MG63 (cell line): ENCODE measurements at places on chromosomes 1 and 21.
A peak's percentile ranks its signal among the peaks of the same experiment; 100 is the strongest.

- DNase-seq, result no peak
These were observed 139.1 kb downstream of the BRINP2 start for GRCh38 chr1:177309880-177310279.

DNA sequence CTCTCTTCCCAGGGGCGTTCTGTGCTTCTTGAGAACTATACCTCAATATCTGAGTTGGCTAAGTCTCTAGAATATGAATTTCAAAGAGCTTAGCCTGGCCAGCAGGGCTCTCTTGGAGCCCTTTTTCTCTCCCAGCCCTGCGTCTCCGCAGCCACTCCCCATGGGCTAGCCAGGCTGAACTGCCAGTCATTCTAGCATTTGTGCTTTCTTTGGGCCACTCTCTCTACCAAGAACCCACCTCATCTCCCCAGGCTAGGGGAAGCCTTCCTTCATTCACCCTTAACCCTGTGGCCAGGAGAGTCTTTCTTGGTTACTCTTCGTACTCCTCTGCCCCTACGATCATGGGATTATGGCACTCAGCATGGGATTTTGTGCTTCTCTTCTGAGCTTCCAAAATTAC, 18.2 kb downstream of the ABCG1 start:
- no peak for DNase-seq

DNA sequence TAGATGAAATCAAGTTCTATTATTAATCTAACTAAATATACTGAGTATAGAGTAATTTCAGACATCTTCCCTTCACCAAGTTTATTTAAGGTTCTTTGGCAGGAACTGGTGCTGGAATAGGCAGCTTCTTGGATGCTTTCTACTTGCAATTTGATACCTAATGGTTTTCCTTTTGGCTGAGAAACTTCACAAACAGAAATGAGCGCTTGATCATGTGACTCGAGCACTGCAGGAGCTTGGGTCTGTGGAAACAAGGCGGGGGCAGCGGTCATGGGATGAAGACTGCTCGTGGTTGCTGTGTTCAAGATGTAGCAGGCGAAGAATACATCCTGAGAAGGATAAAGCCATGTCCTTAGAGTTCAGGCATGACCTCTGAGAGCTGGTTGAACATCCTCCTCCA, 136.8 kb downstream of the PTPRC start:
- peak; percentile 74 for DNase-seq

GRCh38 chr1:18879791-18880309, 20.4 kb upstream of the TAS1R2 start:
- no peak for DNase-seq

DNA sequence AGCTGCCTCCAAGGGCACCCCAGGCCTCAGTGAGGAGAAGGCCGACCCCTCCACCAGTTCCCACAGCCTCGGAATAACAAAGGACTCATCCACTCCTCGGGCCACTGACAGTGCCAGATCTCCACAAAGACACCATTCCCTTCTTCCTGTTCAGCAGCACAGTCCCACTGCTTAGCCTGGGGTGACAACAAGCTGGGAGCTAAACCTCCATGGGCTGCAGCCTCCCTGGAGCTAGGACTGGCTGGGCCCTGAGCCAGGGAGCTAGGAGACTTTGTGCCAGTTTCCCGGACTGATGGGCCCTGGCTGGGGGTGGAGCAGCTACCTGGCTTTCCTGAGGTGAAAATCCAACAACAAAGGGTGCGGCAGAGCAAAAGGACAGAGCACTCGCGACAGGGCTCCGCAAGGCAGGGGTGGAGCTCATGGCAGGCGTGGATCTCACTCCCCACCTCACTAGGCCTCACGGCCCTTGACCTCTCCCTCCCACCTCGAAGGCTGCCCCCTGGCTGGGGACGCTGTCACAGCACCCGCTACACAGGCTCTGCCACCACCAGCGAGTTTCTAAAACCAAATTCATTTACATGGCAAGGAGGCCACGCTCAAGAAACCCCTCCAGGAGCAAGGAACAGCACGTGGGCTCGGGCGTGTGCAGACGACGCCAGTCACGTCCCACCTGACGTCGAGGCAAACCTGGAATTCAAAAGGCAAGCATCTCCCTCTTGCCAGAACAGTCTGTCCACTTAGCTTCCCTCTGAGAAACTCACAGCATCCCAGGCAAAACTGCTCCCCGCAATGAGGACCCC, 13.8 kb downstream of the SLC35E2B start:
- no peak for DNase-seq

DNA sequence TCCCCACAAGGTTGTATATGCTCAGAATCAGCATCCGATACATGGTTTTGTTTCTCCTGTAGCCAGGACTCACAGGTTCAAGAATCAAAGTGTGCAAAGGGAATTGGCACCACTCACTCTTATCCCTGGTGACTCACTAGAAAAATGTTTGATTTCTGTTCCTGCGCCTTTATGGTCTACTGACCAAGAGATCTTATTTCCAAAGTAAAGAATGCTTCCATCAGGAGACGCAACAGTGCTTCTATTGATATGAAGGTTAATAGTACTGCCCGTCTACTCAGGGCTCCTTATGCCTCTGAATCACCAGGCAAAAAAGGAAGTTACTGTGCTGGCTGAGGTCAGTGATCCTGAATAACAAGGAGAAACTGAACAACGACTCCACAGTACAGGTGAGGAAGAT, 1392.0 kb upstream of the PRMT6 start:
- DNase-seq, result no peak

- no peak for DNase-seq
These were observed 26.4 kb upstream of the TTF2 start for GRCh38 chr1:117033772-117034171.

DNA sequence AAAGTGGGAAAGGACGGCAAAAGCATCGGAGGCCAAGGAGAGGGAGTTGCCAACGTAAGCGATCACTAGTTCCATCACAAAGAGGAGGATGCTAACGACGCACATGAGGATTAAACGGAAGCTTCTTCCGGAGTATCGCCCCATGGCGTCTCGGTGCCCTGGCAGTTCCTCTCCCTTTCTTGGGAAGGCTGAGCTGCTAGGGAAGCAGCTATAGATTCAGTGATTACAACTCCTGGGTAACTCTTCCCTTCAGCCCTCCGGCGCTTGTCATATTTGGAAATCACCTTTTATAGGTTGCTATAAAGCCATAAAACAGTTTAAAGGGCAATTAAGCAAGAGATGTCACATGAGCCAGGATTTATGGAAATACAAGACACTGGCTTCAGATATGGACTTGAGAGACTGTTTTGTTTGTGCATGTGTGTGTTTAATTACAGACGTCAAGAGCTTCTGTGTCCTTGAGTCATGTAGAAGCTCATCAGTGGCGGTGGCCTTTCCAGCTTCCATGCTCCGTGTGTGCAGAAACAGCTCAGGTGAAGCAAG, 30.6 kb upstream of the SLC30A10 start:
- DNase-seq, result no peak

GRCh38 chr21:29640080-29640508, 299.7 kb downstream of the GRIK1 start:
- no peak for DNase-seq

DNA sequence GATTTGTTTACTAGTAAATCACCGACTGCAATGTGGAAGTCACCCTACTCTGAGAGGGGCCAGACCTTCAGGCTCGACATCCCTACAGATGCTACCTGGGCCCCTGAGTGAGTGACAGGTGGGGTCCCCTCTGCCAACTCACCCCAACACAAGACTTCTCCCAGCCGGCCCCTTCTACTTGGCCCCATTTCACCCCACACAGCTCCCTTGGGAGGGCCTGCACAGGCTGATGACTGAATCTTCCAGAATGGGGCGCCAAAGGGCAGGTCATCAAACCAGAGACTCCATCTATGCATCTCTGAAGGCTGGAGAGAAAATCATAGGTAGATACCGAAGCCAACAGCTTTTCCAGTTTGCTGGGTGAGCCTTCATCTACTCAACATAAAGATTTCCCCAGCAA, 9.4 kb upstream of the S100A8 start:
- peak; percentile 21 for DNase-seq

GRCh38 chr1:19657511-19657910, 7.2 kb upstream of the HTR6 start:
- no peak for DNase-seq

GRCh38 chr21:41321211-41321907, 4.8 kb downstream of the FAM3B start:
- no peak for DNase-seq

DNA sequence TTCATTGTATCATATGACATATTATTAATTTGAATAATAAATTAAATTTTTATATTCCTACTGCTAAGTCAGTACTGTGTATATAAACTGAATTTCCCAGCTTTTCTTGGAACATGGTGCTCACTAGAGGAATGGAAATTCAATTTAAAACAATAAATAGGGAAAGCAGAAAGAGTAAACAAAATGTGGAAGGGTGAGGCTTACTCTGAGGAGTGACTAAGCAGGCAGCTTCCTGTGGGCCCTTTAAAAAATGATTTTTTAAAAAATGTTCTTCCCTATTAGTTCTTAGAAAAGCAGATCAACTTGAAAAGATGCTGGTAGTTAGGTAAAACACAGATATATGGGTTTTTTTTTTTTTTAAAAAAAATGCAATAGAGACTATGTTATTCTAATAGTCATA, 49.5 kb upstream of the S1PR1 start:
- no peak for DNase-seq

DNA sequence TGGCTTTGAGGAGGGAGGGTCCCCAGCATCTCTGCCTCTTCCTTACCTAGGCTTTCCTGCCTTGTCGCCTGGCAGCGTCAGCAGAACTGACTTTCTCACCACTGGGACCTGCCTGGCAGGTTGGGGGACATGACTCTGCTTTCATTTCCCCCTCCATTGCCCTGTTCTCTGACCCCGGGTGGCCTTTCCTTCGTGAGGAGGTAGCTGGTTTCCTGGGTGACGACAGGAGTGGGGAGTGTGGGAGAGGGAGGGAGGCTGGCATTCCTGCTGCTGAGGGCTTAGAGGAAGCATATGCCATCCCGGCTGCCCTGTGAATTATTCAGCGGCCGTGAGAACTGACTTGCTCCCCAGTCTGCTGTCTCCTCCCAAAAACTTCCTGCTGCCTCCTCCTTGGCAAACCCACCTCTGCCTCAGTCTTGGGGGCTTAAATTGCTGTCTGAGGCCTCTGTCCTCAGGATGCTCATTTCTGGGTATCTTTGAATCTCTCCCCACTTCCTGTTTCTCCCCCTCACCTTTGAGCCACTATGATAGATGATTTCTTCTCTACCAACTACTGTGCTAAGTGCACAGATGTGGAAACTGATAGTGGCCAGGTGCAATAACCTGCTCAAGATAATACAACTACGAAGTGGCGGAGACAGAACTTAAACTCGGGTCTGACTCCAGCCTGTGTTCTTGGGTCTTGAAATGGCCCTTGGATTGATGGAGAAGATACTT, 182.0 kb upstream of the CSF3R start:
- no peak for DNase-seq

DNA sequence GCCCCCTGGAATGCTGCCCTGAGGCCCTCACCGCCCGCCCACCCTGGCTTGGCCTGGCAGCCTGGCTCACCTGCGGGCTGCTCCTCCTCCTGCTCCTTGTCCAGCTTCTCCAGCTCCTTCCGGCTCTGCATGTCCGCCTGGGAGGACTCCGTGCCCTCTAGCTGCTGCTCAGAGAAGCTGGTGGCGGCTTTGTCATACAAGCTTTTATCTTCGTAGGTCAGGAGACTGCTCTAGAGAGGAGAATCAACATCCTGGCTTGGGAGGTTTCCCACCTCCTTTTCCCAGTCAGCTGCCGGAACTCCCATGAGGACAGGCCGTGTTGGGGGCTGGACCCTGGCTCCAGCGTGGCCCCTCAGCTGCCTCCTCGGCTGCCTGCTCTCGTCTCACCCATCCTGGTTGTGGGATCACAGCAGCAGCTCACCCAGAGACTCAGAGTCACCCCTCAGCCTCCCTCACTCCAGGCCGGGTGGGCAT, 36.6 kb upstream of the TMEM52 start:
- no peak for DNase-seq

DNA sequence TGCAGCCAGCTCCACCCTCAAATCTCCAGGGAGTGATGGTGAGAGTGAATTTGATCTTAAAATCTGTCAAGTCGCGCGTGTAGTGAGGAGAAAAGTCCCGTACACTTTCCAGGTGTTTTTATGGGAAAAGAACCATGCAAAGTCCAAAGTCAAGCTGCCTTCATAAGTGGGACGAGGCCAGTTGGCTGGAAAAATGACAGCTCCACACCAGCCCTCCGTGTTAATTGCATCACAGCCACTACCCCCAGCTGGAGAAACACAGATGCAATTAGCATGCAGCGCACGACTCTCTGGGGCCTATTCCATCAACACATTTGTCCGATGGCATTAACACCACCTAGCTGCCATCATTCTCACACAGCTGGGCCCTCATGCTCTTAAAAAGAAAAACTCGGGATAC, 68.4 kb downstream of the KLHDC7A start:
- DNase-seq, result no peak

- no peak for DNase-seq
These were observed 121.4 kb downstream of the TGFBR3 start for GRCh38 chr1:91764471-91765115.

DNA sequence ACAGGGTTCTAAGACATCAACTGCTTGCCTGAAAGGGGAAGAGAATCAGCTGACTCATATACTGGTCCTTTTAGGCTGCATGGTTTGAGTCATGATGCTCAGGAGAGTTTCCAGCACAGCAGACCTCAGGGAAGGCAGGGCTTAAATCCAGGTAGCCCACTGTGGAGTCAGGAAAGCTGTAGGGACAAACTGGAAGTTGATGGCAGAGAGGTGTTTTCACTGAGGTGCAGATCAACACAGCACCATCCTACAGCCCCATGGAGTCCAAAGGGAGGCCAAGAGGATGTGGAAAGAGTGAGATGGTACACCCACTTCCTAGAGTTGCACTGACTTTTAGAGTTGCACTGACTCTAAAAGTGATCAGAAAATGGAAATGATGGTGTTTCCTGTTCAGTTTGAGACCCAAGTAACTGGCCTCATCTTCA, 252.4 kb upstream of the DUSP10 start:
- DNase-seq, result no peak

GRCh38 chr21:26433386-26433785, 139.7 kb downstream of the CYYR1 start:
- peak; percentile 3 for DNase-seq

GRCh38 chr1:204251926-204252689, 38.3 kb upstream of the GOLT1A start:
- no peak for DNase-seq

- no peak for DNase-seq
These were observed 55.2 kb downstream of the FAM163A start for GRCh38 chr1:179798213-179798863.

DNA sequence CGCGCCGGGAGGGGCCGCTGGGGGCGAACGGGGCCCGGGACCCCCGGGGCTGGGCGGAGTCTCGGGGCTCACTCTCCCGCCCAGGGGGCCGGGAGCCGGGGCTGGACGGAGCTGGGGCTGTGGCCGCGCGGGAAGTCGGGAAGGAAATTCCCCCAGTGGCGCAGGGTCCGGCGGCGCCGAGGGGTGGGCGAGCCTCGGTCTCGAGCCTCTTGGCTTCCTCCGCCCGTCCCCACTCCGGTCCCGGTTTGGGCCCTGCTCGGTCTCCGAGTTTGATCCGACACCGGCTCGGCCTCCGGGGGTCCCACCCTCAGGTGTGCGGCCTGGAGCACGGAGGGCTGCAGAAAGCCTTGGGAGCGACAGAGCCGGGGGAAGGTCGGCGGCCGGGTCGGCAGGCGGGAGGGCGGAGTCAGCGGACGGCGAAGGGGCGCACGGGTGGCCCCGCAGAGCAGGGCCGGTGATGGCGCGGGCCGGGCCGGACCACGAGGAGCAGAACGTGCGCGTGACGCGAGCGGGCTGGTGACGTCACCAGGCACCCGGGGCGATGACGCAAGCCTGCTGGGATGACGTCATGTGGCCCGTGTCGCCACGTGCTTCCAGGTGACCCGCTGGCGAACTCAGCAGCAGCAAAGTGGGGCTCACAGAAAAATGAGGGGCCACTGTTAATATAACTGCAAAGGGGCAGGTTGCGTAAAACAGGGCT, 610 bp upstream of the HES4 start:
- DNase-seq, result peak; percentile 85

- DNase-seq, result peak; percentile 21
These were observed 9.6 kb downstream of the CAMK2N1 start for GRCh38 chr1:20476265-20477038.
